ENCODE measurements at places on chromosomes 1 and 21. TPM values are rescaled to one million over a fixed set of nuclear protein-coding genes. Genes with fewer than 3 reads are reported as not detected.
A peak's percentile ranks its signal among the peaks of the same experiment; 100 is the strongest.

DNA sequence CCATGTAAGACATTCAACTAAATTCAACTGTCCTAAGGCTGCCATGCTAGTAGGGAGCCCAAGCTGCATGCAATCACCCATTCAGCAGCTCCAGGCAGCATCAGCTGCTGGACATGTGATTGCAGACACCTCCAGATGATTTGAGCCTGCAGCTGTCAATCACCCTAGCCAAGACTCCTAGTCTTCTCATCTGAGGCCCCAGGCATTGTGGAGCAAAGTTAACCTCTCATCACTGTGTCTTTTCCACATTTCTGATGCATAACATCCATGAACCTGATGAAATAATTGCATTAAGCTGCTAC lies 5.6 kb upstream of the CDC42BPA start:
- no peaks in the 10 kb centered on the region for H3K36me3 ChIP-seq
- peaks cover 5% of the 10 kb centered on the region for H3K4me1 ChIP-seq
- DNase-seq: no peak
- H3K27me3 ChIP-seq: peaks cover 45% of the 10 kb centered on the region
- no peak overlapping the region for H3K27ac ChIP-seq

DNA sequence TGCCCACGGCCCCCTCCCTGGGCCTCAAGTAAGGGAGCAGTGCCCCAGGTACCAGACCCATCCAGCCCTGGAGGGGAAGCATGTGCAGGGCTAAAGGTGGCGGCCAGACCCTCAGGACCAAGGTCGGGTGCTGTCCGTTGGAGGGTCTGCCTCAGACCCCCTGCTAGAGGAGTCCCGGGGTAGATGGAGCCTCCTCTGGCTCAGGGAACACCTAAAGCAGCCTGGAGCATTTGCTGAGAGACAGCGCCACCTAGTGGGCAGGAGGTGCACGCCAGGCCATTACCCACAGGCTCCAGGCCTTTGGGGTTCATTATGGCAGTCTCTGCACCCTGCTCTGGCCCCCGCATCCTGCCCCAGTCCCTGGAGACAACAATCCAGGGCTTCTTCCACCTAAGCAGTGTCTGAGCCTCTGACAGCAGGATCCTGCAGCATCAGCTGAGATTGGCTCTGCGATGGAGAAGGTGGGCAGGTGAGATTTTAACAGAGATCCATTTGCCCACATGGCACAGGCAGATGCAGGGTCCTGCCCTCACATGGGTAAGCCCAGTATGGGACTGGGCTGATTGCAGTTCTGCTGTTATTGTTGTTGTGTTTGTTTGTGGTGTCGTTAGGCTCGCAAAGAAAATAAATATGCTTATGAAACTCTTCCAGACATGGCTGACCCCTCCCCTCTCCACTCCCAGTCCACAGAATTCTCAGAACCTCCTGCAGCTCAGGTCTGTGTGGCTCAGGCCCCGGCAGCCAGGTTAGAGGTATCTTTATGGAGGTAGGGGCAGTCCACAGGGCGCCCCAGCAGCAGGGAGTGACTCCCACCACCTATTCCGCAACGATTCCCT lies 42.4 kb downstream of the CTNNBIP1 start:
- no peak overlapping the region for H3K4me3 ChIP-seq
- peaks cover 7% of the 10 kb centered on the region for H3K4me1 ChIP-seq
- DNase-seq: peak; percentile 75
- no peaks in the 10 kb centered on the region for H3K36me3 ChIP-seq
- peak overlapping the region; percentile 34 for H3K27ac ChIP-seq
- no peaks in the 10 kb centered on the region for H3K27me3 ChIP-seq

The HOOK1 gene
- 18.0 TPM for total RNA-seq

The PPP2R5A gene
- 52.1 TPM for total RNA-seq

DNA sequence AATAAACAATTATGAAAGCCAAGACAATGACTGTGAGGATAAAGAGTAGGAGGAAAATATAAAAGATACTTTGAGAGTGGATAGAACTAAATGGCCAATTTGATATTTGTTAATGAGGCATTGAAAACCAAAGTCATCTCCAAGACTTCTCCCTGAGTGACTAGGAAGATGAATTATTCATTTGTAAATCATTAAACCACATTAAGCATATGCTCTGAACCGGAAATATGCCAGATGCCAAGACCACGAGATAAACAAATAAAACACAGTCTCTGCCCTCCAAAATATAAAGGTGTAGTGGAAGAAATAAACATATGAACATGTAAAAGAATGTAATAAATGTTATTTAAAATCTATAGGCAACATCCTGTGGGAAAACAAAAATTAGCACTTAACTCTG lies 78.8 kb downstream of the MRPL39 start:
- peaks cover 2% of the 10 kb centered on the region for H3K36me3 ChIP-seq
- peaks cover 3% of the 10 kb centered on the region for H3K4me1 ChIP-seq

DNA sequence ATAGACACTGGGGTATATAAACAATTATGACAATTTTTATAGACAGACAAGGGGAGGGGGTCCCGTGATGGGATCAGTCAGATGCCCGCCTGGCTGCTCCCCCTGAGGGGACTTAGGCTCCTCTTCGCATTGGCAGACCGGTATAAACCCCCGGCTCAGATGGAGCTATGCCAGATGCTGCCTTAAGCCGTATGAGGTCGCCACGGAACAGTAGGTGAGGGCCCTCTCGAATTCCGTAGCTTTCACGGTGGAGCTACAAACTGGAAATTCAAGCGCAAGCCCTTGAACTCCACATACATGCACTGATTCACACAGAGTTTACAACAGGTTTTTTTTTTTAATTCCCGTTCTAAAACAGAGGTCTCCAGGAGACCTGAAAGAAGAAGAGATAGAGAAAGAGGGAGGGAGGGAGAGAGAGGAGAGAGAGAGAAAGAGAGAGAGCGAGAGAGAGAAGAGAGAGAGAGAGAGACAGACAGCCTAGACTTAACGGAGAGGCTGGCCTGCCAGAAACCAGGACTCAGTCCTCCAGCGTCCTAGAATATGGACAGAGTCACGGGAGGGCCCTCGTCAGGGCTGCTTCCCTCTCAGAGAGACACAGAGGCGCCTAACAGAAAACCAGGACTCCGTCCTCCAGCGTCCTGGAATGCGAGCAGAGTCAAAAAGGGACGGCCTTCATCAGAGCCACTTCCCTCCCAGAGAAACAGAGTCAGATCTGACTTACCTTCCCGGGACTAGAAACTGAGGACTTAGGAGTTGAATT lies 24.4 kb upstream of the TMEM54 start:
- peaks cover 29% of the 10 kb centered on the region for H3K4me1 ChIP-seq
- H3K27ac ChIP-seq: peak overlapping the region; percentile 87
- peaks cover 14% of the 10 kb centered on the region for H3K36me3 ChIP-seq
- H3K4me3 ChIP-seq: peak overlapping the region; percentile 85
- DNase-seq: no peak
- H3K27me3 ChIP-seq: peaks cover 64% of the 10 kb centered on the region

The KCNJ15 gene
- total RNA-seq: not detected

The TNFAIP8L2 gene
- 3.6 TPM for total RNA-seq

The AIM2 gene
- 3.4 TPM for total RNA-seq

DNA sequence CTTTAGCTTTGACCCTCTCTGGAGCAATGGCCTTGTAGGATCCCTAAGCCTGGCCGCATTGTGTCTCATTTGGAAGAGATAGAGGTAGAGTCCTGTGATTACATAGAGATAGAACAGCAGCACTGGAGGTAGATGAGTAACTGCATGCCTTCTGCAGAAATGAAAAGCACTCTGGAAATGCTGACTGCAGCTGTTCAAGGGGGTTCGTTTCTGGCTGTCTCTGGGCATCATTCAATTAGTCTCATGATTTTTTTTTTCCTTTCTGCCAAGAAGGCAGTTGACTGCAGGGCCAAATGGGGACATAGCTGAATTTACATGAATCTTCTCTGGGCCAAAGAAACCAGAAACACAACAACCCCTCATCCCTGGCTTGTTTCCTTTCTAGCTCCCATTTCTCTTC lies 28.1 kb upstream of the SNX27 start:
- H3K4me1 ChIP-seq: peaks cover 5% of the 10 kb centered on the region
- H3K4me3 ChIP-seq: no peak overlapping the region
- H3K27me3 ChIP-seq: no peaks in the 10 kb centered on the region
- H3K27ac ChIP-seq: peak overlapping the region; percentile 47
- no peak for DNase-seq

The SOX13 gene
- 6.3 TPM for total RNA-seq

- H3K4me1 ChIP-seq: peaks cover 24% of the 10 kb centered on the region
- H3K36me3 ChIP-seq: peaks cover under 1% of the 10 kb centered on the region
- no peaks in the 10 kb centered on the region for H3K27me3 ChIP-seq
- H3K4me3 ChIP-seq: no peak overlapping the region
- DNase-seq: no peak
- peak overlapping the region; percentile 66 for H3K27ac ChIP-seq
These were observed 48.0 kb downstream of the DIPK1A start for GRCh38 chr1:92913093-92913819.

The KIAA0319L gene
- 58.8 TPM for total RNA-seq

DNA sequence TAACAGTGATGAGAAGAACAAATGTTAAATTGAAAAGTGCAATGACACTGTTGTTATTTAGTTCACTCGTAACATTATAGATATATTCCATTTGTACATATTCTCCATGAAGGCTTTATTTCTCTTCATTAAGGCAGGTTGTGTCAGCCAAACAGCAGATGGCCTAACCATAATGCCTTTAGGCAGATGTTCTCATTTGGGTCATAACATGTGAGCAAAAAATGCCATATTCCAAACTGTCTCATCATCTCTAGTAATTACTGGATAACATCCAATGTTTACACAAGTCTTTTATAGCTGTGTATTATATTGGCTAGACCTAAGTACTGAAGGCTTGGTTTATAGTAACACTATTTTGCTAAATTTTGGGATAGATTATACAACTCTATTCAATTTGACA lies 87.2 kb upstream of the CHODL start:
- H3K4me1 ChIP-seq: peaks cover 18% of the 10 kb centered on the region
- H3K36me3 ChIP-seq: no peaks in the 10 kb centered on the region
- no peak overlapping the region for H3K27ac ChIP-seq
- DNase-seq: no peak
- no peak overlapping the region for H3K4me3 ChIP-seq

- H3K4me1 ChIP-seq: no peaks in the 10 kb centered on the region
- no peaks in the 10 kb centered on the region for H3K36me3 ChIP-seq
- no peak for DNase-seq
- no peak overlapping the region for H3K4me3 ChIP-seq
These were observed 268.6 kb upstream of the RGS18 start for GRCh38 chr1:191889623-191890003.

- H3K4me3 ChIP-seq: no peak overlapping the region
- DNase-seq: no peak
- no peaks in the 10 kb centered on the region for H3K27me3 ChIP-seq
- no peaks in the 10 kb centered on the region for H3K36me3 ChIP-seq
These were observed 367.3 kb downstream of the SMYD3 start for GRCh38 chr1:246139745-246140182.

GRCh38 chr21:46068516-46069079 lies 29.3 kb upstream of the COL6A2 start:
- H3K4me3 ChIP-seq: no peak overlapping the region
- H3K27me3 ChIP-seq: peaks cover 40% of the 10 kb centered on the region
- no peak for DNase-seq
- H3K36me3 ChIP-seq: peaks cover 3% of the 10 kb centered on the region

The LYPD8 gene
- not detected for total RNA-seq

DNA sequence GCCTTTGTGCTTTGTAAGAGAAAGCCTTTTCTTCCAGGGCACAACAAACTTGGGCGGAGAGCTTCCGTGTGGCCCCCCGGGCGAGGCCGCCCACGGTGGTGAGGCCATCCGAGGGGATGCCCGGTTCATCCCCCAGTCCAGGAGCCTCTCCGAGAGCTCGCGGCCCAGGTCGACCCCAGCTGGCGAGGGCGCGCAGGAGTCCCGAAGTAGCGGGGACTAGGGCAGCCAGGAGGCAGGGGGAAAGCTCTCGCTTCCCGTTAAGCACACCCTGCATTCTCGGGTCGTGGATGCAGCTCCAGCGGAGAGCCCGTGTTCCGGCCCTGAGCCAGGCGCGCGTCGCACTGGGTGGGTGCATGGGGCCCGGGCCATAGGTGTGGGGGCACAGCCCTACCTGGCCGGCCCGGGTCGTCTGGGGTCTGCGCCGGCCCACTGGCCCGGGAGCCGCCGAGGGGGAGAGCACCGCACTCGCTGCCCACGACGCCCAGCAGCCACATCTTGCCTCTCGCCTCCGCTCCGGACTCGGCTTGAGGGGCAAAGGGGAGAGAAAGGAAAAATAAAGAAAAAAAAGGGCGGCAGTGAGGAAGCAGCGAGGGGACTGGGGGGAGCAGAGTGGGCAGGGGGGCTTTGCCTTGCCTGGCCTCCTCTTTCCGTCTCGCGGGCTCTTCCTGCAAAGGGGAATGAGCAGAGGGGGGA lies 1.8 kb downstream of the RNF220 start:
- H3K4me3 ChIP-seq: peak overlapping the region; percentile 94
- peaks cover 17% of the 10 kb centered on the region for H3K4me1 ChIP-seq
- peaks cover 2% of the 10 kb centered on the region for H3K36me3 ChIP-seq

GRCh38 chr1:55179177-55179835 lies 35.9 kb downstream of the USP24 start:
- H3K27ac ChIP-seq: peak overlapping the region; percentile 17
- H3K27me3 ChIP-seq: no peaks in the 10 kb centered on the region
- no peak for DNase-seq
- H3K36me3 ChIP-seq: peaks cover 4% of the 10 kb centered on the region
- H3K4me1 ChIP-seq: peaks cover 30% of the 10 kb centered on the region

- DNase-seq: no peak
- no peaks in the 10 kb centered on the region for H3K36me3 ChIP-seq
- no peak overlapping the region for H3K27ac ChIP-seq
- H3K4me3 ChIP-seq: no peak overlapping the region
These were observed 45.0 kb downstream of the KCNJ6 start for GRCh38 chr21:37871121-37871862.

DNA sequence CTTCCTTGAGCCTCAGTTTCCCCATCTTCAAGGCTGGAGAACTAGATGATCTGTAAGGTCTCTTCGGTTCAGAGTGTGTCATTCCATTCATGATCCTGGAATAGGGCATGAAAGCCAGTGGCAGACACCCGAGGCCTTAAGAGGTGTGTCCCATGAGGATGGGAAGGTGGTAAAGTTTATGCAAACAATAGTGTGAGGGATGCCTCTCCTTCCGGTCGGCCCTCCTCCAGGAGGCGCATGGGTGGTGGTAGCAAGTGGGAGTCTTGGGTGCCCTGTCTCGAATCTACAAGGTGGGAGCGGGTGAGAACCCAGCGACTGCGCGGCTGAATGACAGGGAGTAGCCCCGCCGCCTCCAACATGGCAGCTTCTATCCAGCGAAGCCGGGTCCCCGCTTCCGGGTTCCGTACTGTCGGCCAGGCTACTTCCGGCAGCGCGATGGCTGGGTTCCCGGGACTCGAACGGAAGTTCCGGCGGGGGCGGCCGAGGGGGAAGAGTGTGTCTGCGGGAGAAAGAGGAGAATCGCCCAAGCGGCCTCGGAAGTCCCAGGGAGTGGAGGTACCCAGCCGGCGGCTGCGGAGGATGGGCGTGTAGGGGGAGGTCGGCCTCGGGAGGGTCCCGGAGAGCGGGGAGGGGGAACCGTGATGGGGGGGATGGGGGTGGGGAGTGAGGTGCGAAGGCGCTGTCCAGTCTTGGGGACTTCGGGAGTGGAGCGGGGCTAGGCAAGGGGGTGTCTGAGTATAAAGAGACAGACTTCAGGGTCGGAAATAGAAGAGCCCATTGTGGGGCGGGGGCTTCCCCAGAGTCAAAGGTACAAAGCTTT lies at the start of gene LYPLA2:
LYPLA2 (plus strand) TSS at position 450 of the 820 bp plus-strand sequence. CDS start 1,538 bp downstream, outside the sequence.
- no peaks in the 10 kb centered on the region for H3K27me3 ChIP-seq
- peaks cover 28% of the 10 kb centered on the region for H3K4me1 ChIP-seq
- DNase-seq: peak; percentile 78

- H3K4me1 ChIP-seq: no peaks in the 10 kb centered on the region
- H3K4me3 ChIP-seq: no peak overlapping the region
- H3K27ac ChIP-seq: no peak overlapping the region
- DNase-seq: no peak
- no peaks in the 10 kb centered on the region for H3K27me3 ChIP-seq
- no peaks in the 10 kb centered on the region for H3K36me3 ChIP-seq
These were observed 1232.8 kb downstream of the NCAM2 start for GRCh38 chr21:22231013-22231412.

- no peak overlapping the region for H3K27ac ChIP-seq
- peaks cover 3% of the 10 kb centered on the region for H3K36me3 ChIP-seq
- H3K27me3 ChIP-seq: peaks cover 19% of the 10 kb centered on the region
- DNase-seq: no peak
- peaks cover 7% of the 10 kb centered on the region for H3K4me1 ChIP-seq
These were observed 42.3 kb downstream of the PLEKHO1 start for GRCh38 chr1:150192012-150192411.

Measured in T-helper 17 cell (primary cell).